ENCODE measurements at places on chromosomes 3 and 15.

- peak; percentile 91 for DNase-seq
Measured at GRCh38 chr15:47756872-47757271, 39.6 kb downstream of the SEMA6D start.

DNA sequence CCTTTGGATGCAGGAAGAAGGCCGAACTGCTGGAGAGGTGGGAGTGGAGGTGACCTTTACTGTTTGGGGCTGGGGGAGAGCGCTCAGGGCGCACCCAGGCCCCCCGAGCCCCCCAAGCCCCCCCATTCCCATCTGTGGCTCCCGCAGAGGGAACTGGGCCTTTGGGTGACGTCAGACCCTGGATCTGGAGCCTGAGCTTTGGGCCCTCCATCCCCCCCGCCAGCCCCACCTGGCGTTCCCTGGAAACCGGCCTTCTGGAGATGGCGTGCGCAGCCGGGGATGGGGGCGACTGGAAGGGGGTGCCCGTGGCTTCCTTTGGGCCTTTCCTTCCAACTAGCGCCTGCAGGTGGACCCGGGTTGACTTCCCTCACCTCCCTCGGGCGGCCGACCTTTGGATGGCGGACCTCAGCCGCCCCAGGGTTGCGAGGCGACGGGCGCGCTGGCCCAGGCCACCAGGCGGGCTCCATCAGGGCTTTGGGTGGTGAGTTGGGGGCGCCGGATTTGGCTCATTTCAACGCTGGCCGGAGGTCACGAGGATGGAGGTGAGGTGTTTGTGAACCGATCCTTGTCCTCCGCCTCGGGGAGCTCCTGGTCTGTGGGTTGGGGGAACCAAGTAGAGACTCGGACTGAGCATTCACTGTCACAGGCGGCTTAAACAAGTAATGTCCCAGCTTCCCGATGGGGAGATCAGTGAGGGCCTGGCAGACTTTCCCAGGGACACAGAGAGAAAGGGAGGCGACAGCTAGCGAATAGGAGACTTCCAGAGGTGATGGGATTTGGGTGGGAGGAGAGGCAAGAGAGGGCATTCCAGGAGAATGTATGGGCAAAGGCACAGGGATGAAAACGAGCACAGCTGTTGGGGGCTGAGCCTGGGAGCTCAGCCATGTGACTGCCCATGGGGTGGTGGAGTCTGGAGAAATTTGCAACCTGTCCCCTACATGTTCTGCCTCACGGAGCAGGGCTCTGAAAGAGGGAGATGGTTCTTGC lies 709 bp downstream of the SCAMP5 start:
- no peak for DNase-seq

- DNase-seq, result no peak
Measured at GRCh38 chr3:128016502-128016901, 35.7 kb upstream of the SEC61A1 start.

- peak; percentile 72 for DNase-seq
Measured at GRCh38 chr15:39127925-39128617, 452.8 kb upstream of the THBS1 start.

All from AG08395 (cell line).